Effector memory CD4-positive, alpha-beta T cell (primary cell): ENCODE measurements at places on chromosomes 12 and 14.

DNA sequence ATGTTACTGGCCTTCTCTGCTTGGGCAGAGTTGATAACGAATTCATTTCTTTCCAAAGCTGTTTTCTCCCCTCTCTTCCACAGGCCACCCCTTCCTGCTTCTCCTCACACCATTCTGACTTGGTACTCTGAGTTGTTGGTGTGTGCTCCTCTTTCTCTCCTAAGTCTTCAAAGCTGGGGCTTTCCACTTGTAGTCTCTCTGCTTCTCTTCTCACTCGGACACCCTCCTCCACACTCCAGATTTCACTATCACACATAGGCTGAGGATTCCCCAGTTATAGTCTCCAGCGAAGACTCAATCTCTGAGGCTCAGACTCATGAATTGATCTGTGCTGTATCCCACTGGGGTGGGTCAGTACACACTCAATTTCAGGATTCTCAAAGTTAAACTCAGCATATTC is 201.0 kb downstream of the SSPN start:
- DNase-seq, result no peak

DNA sequence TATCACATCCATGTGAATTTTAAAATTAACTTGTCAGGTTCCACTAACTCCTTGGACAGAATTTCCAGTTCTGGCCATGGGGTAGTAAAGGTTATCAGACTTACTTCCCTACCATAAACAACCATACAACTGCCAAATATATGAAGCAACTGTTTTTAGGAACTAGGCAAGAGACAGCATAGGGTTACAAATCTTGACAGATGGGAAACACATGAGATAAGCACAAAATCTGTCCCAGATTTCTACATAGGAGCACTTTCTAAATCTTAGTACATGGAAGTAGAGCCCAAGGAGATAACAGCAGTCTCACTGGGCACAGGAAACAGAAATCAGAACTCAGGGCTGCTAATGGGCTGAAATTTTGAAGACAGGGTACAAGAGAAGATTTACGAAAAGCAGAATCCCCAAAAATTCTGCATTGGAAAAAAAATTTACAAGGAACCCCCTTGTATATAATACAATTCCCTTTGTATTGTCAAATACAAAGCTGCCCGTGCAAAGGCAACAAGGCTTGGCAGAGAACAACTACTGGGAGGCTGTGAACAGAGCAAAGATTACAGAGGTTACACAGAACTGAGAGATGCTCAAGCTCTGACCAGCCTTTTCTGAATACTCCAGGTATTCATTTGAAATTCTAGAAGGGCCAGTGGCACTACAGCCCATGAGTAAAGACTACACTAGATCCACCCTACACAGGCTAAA is 43.2 kb downstream of the GALNT4 start:
- no peak for DNase-seq

- DNase-seq, result no peak
Observed at GRCh38 chr12:93609281-93610192, 37.1 kb downstream of the SOCS2 start.

- no peak for DNase-seq
Observed at GRCh38 chr12:110426406-110426805, 22.9 kb upstream of the ANAPC7 start.

DNA sequence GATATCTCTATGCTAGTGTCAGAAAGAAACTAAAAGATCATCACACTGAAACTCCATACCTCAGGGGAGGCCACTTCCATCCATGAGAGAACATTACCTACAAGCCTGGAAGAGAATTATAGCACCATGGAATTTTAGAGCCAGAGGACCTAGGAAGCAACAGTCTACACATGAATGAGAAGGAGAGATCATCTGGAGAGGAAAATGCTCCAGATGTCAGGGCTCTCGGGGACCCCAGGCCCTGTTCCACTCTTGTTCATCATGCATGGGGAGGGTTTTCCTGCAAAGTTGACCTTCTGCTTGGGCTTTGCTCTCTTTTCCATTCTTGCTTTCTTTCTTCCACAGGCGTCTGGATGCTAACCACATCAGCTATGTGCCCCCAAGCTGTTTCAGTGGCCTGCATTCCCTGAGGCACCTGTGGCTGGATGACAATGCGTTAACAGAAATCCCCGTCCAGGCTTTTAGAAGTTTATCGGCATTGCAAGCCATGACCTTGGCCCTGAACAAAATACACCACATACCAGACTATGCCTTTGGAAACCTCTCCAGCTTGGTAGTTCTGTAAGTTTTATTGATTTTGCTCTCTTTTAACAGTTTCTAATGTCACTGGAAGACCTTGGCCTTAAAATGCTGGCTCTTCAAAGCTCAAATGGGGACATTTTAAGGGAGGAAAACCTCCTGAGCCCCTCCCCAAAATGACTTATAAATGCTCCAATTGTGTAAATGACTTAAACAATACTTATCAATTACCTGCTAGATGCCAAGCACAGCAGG is 110.7 kb downstream of the ZFC3H1 start:
- no peak for DNase-seq

DNA sequence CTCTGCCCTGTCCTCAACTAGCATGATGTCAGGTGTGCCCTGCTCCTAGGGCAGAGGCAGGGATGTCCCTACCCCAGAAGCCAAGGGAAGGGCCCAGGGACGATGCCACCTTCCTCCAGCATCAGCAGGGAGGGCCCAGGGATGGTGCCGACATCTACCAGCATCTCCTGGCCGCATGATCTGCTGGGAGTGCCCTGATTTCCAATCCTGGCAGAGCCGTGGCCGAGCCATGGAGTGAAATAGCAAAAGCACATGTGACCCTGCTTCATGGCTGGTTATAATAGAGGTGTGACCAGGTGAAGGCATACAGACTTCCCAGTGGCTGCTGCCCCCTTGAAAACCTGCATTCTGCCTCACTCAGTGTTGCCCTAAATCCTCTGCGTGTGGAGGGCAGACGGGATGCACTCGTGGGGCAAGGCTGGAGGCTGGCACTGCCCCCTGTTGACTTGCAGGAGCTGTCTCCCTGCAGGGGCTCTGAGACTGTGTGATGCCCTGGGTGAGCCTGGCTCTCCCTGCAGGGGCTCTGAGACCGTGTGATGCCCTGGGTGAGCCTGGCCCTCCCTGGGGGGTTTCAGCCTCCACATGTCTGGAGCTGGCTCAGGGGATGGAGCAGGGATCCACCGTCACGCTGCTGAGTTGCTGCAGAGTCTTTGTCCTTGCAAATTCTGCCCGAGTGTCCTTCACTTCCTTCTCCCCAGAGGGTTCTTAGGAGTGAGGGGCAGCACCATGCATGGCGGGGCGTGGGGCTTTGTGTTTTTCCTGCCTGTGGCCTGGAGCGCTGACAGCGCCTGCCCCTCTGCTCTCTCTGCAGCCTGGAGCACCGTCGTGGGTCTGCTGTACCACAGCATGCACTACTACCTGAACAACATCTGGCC is 51.7 kb downstream of the ADGRD1 start:
- no peak for DNase-seq

DNA sequence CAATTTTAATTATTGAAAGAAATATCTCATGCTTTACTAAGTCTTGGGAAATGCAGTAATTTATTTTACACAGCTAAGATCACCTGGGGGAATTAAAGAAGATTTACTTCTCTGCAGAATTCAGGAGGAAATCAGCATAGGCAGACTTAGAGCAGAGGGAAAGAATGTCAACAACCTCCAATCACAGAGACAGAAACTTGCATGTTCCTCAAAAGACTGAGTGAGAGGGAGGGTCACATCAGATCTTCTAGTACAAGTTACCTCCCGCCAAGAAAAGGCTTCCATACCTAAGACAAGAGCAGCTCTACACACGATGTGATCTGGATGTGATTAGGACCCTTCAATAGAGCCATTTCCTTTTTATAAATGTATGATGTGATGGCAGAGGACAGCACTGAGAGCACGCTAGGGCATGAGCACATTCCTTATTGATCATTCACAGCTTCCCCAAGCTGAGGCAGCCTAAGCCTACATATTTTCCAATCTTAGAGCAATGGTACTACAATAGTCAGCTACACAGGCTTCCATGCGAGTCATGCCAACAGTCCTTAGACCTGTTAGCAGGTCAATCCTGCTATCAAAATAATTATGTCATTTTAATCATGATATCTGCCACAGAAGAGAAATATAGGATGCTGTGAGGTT is 403.3 kb downstream of the ETNK1 start:
- no peak for DNase-seq

DNA sequence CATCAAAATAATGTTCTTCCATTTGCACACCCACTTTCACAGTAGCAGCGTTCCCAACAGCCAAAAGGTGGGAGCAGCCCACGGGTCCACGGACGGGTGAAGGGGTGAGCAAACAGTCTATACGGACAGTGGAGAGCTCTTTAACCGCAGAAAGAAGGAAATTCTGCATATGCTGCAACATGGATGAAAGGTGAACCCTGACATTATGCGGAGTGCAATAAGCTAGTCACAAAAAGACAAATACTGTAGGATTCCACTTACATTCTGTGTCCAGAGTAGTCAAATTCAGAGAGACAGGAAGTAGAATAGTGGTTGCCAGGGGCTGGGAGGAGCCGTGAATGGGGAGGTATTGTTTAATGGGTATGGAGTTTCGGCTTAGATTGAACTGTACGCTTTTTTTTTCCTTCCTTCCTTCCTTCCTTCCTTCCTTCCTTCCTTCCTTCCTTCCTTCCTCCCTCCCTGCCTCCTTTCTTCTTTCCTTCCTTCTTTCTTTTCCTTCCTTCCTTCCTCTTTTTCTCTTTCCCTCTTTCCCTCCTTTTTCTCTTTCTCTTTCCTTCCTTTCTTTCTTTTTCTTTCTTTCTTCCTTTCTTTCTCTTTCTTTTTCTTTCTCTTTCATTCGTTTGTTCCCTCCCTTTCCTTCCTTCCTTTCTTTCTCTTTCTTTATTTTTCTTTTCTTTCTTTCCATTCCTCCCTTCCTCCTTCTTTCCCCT is 15.8 kb upstream of the ANKRD9 start:
- no peak for DNase-seq

- DNase-seq, result no peak
Observed at GRCh38 chr12:127253797-127254327, 1013.1 kb upstream of the TMEM132C start.

DNA sequence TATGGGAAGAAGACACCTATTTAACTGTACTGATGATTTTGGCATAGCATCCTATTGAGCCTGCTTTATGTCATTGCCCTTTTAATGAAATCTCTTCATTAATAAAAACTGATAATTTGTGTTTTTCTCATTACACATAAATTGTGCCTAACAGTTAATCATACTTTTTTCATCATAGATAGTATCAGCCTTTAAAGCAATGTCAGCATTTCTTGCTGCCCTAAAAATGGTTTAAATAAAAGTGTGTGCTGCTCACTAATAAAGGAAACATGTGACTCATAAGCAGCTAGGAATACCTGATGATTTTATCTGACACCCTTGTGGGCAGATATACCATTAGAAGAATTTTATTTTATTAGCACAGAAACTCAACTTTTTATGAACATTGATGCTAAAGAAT is 26.7 kb downstream of the TBK1 start:
- DNase-seq, result no peak

DNA sequence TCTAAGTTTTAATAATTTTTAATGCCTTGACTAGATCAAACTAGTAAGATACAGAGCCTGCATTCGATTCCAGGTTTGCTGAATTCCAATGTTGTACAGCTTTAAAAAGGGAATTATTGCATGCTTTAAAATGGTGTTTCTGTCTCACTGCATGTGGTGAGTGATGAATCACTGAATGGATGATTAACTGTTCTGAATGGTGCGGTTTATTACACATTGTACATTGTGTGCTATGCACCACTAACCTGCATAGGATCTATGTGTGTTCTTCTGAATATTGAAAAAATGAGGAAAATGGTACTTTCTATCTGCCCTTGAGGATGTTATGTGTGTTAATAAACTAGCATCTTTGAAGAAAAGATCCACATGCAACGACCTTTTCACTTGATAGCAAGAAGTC is 231.7 kb downstream of the NRXN3 start:
- DNase-seq, result no peak

DNA sequence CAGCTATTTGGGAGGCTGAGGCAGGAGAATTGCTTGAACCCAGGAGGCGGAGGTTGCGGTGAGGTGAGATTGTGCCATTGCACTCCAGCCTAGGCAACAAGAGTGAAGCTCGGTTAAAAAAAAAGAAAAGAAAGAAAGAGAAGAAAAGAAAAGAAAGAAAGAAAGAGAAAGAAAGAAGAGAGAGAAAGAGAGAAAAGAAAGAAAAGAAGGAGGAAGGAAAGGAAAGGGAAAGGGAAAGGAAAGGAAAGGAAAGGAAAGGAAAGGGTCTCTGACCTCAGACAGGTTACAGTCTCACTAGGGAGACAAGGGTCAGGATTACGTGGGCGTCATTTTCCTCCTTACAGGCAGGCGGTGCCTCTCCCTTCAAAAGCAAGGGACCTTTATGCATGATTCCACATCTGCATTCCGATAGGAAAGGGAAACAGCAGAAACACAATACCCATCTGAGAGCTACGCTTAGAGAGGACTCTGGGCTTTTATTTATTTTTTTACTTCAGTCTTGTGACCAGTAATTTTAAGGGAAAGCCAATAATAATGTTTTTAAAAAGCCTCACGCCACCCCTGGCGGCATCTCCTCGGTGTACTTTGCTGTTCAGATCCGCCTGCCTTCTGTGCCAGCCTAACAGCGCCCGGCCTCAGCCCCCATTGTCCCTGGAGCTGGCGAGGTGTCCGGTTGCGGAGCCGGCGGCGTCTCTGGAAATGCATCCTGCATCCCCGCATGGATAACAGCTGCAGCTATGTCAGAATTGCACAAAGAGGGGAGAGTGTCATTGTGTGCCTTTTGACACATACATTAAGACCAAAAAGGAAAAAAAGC is 945 bp upstream of the HIP1R start:
- DNase-seq, result no peak

GRCh38 chr12:52233462-52234207 is 592 bp downstream of the KRT7 start:
- DNase-seq, result no peak

GRCh38 chr12:65881965-65882413 is 57.7 kb downstream of the HMGA2 start:
- DNase-seq, result no peak

DNA sequence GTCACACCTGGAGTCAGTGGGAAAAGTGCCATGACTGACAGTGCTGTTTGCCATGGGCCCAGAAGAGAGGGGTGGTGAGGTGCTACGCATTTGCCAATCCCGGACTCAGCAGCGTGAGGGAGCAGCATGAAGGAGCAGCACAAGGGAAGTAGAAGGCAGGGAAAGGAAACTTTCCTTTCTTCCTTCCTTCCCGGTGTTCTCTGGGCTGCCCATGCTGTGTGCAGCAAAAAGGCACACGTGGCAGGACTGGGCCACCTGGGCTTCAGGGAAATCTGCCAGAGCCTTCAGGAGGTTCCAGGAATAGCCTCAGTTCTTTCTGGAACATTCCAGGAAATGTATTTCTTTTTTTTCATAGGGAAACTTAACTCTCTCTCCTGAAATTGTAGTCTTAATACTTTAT is 23.0 kb downstream of the TRIM9 start:
- DNase-seq, result no peak

- no peak for DNase-seq
Observed at GRCh38 chr14:68931474-68932051, 47.5 kb downstream of the ACTN1 start.
